ENCODE measurements at places on chromosomes 5 and 9.

- no peak for DNase-seq
Measured at GRCh38 chr9:72817413-72817812, 135.4 kb downstream of the ALDH1A1 start.

DNA sequence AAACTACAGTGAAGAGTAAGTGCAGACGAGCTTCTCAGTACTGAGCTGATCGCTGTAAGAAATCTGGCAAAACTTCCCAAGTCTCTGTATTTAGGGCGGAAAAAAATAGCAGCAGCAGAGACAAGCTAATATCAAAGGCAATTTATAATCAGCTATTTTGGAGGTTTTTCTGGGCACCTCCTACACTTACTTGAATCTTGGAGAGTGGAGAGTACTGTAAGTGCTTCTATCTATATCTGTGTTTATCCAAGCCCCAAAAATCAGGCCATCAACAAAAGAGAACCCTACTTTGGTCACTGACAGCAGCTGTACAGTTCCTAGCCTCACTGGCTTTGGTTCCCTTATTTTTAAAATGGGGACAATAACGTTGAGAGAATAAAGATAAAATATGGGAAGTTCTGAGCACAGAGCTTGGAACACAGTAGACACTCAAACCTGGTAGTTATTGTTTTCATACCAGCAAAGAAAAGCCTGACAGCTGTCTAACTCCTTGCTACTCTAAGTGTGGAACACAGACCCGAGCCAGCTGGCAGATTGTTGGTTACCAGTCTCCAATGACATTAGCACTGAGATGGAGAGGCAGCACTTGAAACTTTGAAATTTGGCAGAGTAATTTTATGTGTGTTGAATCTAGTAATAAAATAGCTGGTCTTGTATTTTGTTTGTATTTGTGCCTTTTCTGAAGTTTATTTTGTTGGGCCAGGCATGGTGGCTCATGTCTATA lies 96.0 kb upstream of the SLC28A3 start:
- DNase-seq, result no peak

- DNase-seq, result peak; percentile 38
Measured at GRCh38 chr5:132102101-132102701, 28.6 kb downstream of the CSF2 start.

- no peak for DNase-seq
Measured at GRCh38 chr9:91935805-91936514, 14.1 kb downstream of the ROR2 start.

DNA sequence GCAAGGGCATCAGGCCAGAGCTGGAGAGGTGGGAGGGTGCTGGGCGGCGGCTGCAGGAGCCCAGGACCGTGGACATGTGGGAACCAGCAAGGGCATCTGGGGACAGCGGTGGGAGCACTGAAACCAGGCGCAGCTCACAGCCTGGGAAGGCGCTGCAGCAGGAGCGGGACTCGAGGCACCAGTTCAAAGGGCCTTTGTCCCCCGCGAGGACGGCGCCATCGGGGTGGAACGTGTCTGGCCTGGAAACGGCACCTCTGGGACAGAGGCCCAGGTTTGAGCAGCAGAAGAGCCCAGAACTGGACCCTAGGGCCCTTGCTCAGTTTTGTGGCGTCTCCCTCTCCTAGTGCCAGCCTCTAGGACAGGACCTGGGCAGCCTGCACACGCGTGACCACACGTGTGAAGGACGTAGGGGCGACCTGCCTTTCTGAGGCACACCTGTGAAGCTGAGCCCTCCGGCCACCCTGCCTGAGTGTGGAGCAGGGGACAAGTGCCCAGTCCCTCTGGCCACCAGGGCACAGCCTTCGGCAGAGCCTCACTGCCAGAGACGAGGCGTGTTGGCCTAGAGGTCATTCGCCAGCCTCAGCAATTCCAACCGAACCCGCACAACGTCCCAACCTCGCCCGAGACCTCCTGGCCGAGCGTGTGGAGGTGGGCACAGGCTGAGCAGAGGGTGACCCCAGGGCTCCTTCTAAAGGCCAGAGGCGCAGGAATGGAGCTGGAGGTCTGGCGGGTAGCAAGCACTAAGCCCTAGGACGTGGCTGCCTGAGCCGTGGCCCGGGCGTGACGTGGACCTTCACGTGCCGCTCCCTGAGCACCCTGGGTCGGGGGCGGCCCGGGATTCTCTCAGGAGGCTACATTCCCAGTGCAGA lies 2.2 kb upstream of the TMEM210 start:
- no peak for DNase-seq

DNA sequence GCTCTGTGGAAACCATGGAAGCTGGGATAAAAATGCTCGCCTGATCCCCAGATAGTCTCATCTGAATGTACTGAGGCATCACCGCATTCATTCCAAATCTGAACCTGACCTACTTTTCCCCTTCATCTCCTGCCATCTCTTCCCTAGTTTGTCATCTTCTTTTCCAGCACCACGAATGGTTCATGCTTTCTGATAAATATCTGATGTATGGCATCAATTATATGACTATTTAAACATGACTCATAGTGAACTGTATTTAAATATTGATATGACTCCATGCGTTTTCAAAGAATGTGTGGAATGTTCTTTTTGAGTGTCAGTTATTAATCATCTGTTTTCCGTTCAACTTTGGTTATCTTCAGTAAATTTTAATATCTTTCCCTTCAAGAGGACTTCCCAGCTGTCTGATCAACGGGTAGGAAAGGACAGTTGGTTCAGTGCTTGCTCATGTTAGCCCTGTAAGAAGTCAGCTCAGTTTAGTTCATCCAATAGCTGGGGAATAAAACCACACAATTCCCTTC lies 21.1 kb downstream of the BASP1 start:
- peak; percentile 94 for DNase-seq

GRCh38 chr9:133340256-133340655 lies 4.3 kb upstream of the SURF6 start:
- DNase-seq, result no peak

DNA sequence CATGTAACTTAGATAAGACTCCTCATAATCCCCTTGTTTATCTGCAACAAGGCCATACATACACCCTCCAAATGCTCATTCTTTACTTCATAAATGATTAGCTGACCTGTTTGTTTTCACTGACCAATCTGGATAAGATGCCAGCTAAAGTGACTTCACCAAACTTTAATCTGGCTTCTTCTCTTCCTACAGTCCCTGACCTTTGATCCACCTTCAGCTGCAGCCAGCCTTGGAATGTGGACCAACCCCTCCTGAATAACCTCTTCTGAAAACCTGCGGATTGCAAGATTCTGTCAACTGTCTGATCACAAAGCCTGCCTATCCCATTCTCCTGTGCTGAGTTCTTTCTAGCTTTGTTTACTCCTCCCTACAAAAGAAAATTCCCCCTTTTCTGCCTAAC lies 476.8 kb downstream of the LRRC70 start:
- DNase-seq, result no peak

GRCh38 chr9:121082075-121082474 lies 7.3 kb downstream of the CNTRL start:
- DNase-seq, result no peak

- DNase-seq, result no peak
Measured at GRCh38 chr5:132258102-132259068, 889 bp downstream of the PDLIM4 start.

- DNase-seq, result no peak
Measured at GRCh38 chr5:113090336-113091106, 113.9 kb downstream of the DCP2 start.

- DNase-seq, result no peak
Measured at GRCh38 chr9:104247899-104248460, 153.9 kb downstream of the SMC2 start.

DNA sequence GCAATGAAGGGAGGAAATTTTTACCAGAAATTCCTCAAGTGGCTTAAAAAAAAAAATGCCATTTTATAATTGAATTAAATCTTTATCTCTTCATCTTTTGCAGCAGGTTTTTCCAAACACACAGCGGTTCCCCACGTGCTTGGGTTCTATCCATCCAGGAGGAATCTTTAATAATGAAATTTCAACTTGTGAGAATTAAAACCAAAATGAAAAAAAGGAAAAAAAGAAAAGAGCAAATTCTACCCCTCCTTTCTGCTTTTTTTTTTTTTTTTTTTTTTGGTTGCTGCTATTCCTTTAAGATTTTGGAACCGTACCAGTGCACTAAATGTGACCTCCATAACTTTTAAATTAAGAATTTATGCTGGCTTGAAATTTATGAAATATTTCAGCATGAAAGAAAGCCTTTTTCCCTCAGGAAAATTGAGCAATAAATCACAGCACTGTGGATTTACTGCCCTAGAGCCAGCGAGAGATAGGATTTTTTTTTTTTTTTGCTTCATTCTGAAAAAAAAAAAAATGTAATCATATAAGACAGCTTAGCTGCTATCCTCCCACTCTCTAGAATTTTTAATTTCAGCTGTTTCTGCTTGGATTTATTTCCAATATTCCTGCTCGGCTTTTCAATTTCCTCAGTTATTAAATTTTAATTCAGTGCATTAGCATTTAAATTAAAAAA lies 88.5 kb downstream of the ZNF618 start:
- no peak for DNase-seq

GRCh38 chr5:159525117-159525516 lies 194.8 kb upstream of the IL12B start:
- DNase-seq, result no peak

DNA sequence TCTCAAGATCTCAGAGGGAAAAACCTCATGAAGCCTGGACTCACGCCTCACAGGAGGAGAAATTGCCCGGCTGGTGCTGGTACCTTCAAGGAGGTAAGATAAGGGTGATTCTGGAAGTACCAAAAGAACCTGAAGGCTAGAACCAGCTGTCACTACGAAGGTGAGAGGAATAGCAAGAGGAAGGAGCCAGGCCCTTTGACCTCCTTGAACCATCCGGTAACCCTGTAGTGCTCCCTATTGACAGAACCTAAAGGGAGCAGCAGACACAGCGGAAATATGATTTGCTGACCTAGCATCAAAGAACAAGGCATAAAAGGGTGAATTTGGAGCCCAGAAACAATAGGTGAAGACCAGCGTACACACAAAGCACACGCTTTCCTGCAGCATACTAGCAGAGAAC lies 92.2 kb downstream of the DOCK8 start:
- DNase-seq, result no peak

- no peak for DNase-seq
Measured at GRCh38 chr5:163807781-163808180, 302.4 kb downstream of the MAT2B start.

DNA sequence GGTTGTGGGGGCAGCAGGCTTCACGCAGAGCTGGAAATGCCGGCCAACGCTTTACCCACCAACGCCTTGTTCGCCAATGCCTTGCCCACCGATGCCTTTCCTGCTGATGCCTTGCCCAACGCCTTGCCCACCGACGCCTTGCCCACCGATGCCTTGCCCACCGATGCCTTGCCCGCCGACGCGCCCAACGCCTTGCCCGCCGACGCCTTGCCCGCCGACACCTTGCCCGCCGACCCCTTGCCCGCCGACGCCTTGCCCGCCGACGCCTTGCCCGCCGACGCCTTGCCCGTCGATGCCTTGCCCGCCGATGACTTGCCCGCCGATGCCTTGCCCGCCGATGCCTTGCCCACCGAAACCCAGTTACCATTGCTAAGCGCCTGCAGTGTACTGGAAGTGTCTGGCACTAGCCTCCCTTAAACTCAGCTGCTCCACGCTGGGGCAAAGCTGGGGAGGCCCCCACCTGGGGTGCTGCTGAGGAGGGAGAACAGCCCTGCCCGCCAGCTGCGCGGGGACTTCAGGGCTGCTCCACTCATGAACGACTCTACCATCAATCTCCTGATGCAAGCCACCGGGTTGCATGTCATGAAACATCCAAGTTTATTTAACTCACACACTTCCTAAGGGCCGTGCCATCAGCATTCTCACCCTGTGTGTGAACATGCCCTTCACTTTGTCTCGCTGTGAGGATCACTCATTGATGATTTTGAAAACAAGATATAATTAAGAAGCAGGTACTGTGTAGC lies 1.8 kb downstream of the SLC6A18 start:
- no peak for DNase-seq

GRCh38 chr5:78797936-78798672 lies 149.5 kb upstream of the LHFPL2 start:
- no peak for DNase-seq

DNA sequence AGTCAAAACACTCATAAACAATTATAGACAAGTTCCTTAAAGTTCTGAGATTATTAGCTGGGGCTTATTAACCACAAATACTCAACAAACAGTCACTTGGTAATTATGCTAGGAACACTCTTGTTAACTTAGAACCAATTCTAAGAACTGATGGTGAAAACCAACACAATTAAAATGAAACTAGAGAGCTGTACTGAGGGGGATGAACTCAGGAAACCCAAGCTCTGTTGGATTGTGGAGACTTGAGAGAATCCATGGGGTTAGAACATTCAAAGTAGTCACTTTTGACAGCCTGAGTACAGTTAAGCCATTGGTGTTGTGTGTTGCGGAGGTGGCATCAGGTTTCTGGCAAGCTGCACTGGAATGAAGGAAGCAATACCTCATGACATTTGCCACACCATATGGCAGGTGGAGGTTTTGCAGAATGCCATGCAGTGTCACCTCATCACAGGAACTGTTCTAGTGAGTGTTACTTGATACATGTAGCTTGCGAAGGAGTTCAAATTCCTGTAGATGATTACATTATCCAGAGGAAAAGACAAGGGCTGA lies 480.9 kb upstream of the CD180 start:
- no peak for DNase-seq

DNA sequence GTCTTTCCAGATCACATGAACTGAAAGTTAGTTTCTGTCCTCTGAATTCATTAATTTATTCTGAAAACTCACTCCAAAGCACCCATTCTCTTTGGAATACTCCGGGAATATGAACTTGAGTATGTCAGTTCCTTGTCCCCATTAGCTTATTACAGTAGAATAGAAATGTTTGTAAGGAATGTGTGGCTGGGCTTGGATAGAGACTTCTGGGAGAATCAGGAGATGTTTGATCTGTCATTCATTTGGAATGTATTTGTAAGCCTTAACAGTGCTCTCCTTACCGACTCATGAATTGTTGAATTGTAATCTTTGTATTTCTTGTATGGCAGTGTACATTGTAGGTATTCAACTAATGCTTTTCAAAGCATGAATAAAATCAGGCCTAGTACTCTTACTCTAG lies 548.4 kb downstream of the LRRC70 start:
- peak; percentile 52 for DNase-seq

GRCh38 chr9:126532019-126532462 lies 81.7 kb upstream of the LMX1B start:
- no peak for DNase-seq

DNA sequence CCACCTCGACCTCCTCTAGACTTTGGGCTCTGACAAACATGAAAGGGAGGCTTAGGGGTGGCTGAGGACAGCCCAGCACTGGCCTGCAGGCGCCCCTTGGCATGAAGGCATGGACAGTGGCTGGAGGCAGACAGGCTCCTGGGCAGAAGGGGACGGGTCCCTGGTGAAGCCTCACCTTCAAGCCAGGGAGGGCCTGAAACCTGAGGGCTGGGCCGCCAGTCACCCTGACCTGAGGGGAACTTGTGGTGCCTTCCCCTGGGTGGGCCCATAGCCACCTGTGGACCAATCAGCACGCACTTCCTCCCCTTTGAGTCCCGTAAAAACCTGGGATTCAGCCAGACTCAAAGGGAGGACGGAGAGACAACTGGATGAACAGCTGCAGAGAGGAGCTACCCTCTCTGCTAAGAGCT lies 90.4 kb upstream of the PUM3 start:
- no peak for DNase-seq

GRCh38 chr5:17316970-17317459 lies 99.6 kb downstream of the BASP1 start:
- DNase-seq, result no peak

- DNase-seq, result peak; percentile 17
Measured at GRCh38 chr5:149886692-149887470, 57.7 kb downstream of the PDE6A start.
